ENCODE measurements at places on chromosomes 1 and 21. TPM values are rescaled to one million over a fixed set of nuclear protein-coding genes. Genes with fewer than 3 reads are reported as not detected.

The SLC66A1 gene
- 18.3 TPM for total RNA-seq

The PHLDA3 gene
- total RNA-seq: 59.3 TPM

The SLC37A1 gene
- total RNA-seq: 24.8 TPM

The C1QB gene
- total RNA-seq: not detected

The LIPI gene
- not detected for total RNA-seq

The ATAD3C gene
- 1.8 TPM for total RNA-seq

The ADGRB2 gene
- total RNA-seq: 14.2 TPM

The FAM78B gene
- total RNA-seq: 2.9 TPM

The DESI2 gene
- total RNA-seq: 27.5 TPM

The GJB4 gene
- total RNA-seq: 0.50 TPM

The AADACL4 gene
- not detected for total RNA-seq

DNA sequence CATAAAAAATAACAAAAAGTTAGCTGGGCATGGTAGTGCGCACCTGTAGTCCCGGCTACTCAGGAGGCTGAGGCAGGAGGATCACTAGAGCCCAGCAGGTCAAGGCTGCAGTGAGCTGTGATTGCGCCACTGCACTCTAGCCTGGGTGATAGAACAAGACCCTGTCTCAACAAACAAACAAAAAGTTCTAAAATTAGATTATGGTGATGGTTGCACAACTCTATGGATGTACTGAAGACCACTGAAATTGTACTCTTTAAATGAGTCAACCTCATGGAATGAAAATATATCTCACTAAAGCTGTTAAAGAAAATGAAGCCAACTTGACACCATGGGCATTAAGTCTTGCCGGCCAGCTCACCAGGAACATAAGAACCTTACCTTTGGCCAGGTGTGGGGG, 9.1 kb downstream of the MRAP start:
- DNase-seq: peak; percentile 18
- peaks cover 14% of the 10 kb centered on the region for H3K36me3 ChIP-seq
- H3K4me3 ChIP-seq: no peak overlapping the region
- no peaks in the 10 kb centered on the region for H3K27me3 ChIP-seq
- H3K27ac ChIP-seq: no peak overlapping the region

DNA sequence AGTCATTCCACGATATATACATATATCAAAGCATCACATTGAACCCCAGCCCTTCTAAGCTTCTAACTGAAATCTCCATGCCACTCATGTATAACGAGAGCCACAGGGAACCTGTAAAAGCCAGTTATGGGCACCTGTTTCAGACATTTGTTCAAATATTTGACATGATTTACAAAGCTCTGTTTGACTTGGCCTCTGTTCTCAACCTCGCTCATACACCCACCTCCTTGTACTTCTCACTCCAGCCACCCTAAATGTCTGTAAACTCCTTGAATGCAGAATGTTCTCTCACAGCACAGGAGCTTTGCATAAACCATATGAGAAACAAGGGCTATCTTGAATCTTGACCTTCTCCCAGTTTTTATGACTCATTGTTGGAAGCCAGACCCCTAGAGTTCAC, 36.9 kb upstream of the CD2 start:
- no peak overlapping the region for H3K4me3 ChIP-seq
- H3K27me3 ChIP-seq: no peaks in the 10 kb centered on the region
- H3K27ac ChIP-seq: no peak overlapping the region
- DNase-seq: no peak
- H3K36me3 ChIP-seq: peaks cover 4% of the 10 kb centered on the region
- peaks cover 10% of the 10 kb centered on the region for H3K4me1 ChIP-seq

GRCh38 chr1:206682111-206682510, 2.6 kb upstream of the MAPKAPK2 start:
- no peak for DNase-seq
- peak overlapping the region; percentile 65 for H3K4me3 ChIP-seq
- H3K36me3 ChIP-seq: no peaks in the 10 kb centered on the region

GRCh38 chr1:235697508-235697907, 47.9 kb upstream of the GNG4 start:
- H3K4me1 ChIP-seq: peaks cover 10% of the 10 kb centered on the region
- no peak for DNase-seq
- no peak overlapping the region for H3K27ac ChIP-seq
- peaks cover 28% of the 10 kb centered on the region for H3K36me3 ChIP-seq
- H3K27me3 ChIP-seq: no peaks in the 10 kb centered on the region

- H3K27ac ChIP-seq: peak overlapping the region; percentile 73
- no peak for DNase-seq
- peaks cover 53% of the 10 kb centered on the region for H3K4me1 ChIP-seq
- no peaks in the 10 kb centered on the region for H3K27me3 ChIP-seq
- peaks cover 4% of the 10 kb centered on the region for H3K36me3 ChIP-seq
- H3K4me3 ChIP-seq: no peak overlapping the region
Measured at GRCh38 chr1:150165622-150166612, 16.2 kb downstream of the PLEKHO1 start.

- no peaks in the 10 kb centered on the region for H3K36me3 ChIP-seq
Measured at GRCh38 chr1:41639332-41639936, 155.0 kb upstream of the EDN2 start.

DNA sequence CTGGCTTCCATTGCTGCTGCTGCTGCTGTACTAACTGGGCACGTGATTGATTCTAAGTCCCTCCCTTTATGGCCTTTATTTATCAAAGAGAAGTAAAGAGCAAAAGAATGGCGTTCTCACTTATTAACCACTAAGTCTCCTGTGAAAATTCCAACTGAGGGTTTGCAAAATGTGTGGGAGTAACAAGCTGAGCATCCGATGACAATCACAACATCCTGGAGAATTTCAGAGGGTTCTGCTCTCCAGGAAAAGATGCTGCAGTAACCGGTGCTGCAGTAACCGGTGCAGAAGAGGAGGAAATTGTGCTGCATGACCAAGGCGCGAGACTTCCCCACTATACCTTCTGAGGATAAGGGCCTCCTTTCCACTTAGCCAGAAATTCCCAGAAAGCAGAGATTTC, 12.7 kb upstream of the MX2 start:
- no peak overlapping the region for H3K4me3 ChIP-seq
- H3K27ac ChIP-seq: no peak overlapping the region
- H3K27me3 ChIP-seq: no peaks in the 10 kb centered on the region
- no peaks in the 10 kb centered on the region for H3K36me3 ChIP-seq
- H3K4me1 ChIP-seq: no peaks in the 10 kb centered on the region

DNA sequence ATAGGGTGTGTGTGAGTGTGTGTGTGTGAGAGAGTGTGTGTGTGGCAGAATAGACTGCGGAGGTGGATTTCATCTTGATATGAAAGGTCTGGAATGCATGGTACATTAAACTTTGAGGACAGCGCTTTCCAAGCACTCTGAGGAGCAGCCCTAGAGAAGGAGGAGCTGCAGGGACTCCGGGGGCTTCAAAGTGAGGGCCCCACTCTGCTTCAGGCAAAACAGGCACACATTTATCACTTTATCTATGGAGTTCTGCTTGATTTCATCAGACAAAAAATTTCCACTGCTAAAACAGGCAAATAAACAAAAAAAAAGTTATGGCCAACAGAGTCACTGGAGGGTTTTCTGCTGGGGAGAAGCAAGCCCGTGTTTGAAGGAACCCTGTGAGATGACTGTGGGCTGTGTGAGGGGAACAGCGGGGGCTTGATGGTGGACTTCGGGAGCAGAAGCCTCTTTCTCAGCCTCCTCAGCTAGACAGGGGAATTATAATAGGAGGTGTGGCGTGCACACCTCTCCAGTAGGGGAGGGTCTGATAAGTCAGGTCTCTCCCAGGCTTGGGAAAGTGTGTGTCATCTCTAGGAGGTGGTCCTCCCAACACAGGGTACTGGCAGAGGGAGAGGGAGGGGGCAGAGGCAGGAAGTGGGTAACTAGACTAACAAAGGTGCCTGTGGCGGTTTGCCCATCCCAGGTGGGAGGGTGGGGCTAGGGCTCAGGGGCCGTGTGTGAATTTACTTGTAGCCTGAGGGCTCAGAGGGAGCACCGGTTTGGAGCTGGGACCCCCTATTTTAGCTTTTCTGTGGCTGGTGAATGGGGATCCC, 18.3 kb upstream of the HDAC1 start:
- no peaks in the 10 kb centered on the region for H3K36me3 ChIP-seq
- peaks cover 19% of the 10 kb centered on the region for H3K4me1 ChIP-seq
- peak overlapping the region; percentile 55 for H3K27ac ChIP-seq
- peaks cover 13% of the 10 kb centered on the region for H3K27me3 ChIP-seq
- H3K4me3 ChIP-seq: peak overlapping the region; percentile 47

GRCh38 chr21:43198376-43198775, 29.6 kb downstream of the CRYAA start:
- H3K36me3 ChIP-seq: no peaks in the 10 kb centered on the region
- no peak overlapping the region for H3K27ac ChIP-seq
- no peak for DNase-seq
- peaks cover 4% of the 10 kb centered on the region for H3K27me3 ChIP-seq
- H3K4me1 ChIP-seq: peaks cover 30% of the 10 kb centered on the region

All from type B pancreatic cell (in vitro differentiated cells).